Stimulated activated naive CD4-positive, alpha-beta T cell (primary cell): ENCODE measurements at places on chromosomes 4 and X.

GRCh38 chrX:137916090-137916746, 350.3 kb downstream of the ZIC3 start:
- no peak for DNase-seq

- DNase-seq: peak; percentile 59
Observed at GRCh38 chr4:37977471-37978247, 17.5 kb downstream of the PTTG2 start.

- no peak for DNase-seq
Observed at GRCh38 chr4:651884-652642, 22.0 kb downstream of the ATP5ME start.

- DNase-seq: no peak
Observed at GRCh38 chrX:103861200-103861599, 29.1 kb upstream of the RAB9B start.

- DNase-seq: no peak
Observed at GRCh38 chrX:28189011-28189410, 207.8 kb upstream of the DCAF8L1 start.

- no peak for DNase-seq
Observed at GRCh38 chr4:141006242-141006802, 126.9 kb downstream of the RNF150 start.

GRCh38 chr4:145076469-145076855, 21.5 kb downstream of the ANAPC10 start:
- DNase-seq: no peak

- no peak for DNase-seq
Observed at GRCh38 chr4:16852228-16852627, 46.2 kb downstream of the LDB2 start.

- peak; percentile 42 for DNase-seq
Observed at GRCh38 chrX:75603833-75604232, 81.0 kb upstream of the ZDHHC15 start.

DNA sequence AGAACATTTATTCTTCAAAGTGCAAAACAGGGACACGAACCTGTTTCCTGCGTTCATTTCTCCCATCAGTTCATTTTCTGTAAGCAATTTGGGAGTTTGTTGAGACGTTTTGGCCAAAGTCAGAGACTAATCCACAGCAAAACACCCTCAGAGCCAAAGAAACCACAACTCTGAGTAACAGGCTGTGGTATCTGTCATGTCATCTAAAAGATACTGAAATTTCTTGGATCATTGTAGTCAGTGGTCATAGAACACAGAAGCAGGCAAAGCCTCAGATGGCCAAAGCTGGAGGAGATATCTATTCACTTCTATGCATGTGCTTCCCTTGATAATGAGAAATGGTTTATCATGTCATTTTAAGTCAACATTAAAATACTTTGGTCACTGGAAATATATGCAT, 485.6 kb upstream of the GALNT7 start:
- DNase-seq: no peak

- no peak for DNase-seq
Observed at GRCh38 chr4:37973441-37973840, 13.2 kb downstream of the PTTG2 start.

GRCh38 chrX:14357314-14357713, 172.0 kb upstream of the GLRA2 start:
- no peak for DNase-seq

DNA sequence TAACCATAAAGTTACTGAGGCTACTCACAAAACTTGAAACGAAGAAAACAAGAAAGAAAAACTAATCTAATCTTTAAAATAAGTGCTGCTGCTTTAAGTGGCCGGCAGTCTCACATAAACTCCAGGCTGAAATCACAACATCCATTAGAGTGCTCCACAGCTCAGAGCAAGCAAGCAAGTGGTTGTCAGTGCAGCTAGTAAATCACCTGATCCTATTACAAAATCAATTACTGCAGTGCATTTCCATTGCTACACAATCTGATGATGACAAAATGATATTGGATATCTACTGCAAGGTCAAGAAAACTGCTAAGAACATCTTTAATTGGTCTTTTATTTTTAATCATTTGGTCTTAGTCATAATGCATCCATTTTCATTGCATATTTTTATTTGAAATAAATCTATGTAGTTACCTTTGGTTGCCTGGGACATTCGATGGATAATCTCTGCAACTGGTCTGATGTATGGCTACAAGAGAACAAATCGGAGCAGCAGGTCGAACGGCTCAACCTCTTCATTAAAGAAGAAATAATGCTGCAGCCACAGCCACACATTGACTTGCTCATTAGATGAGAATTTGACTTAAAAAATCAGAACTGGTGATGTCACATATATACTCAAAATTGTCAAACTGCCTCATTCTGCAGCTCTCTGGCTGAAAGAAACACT, 87.7 kb downstream of the FBXW7 start:
- DNase-seq: no peak

DNA sequence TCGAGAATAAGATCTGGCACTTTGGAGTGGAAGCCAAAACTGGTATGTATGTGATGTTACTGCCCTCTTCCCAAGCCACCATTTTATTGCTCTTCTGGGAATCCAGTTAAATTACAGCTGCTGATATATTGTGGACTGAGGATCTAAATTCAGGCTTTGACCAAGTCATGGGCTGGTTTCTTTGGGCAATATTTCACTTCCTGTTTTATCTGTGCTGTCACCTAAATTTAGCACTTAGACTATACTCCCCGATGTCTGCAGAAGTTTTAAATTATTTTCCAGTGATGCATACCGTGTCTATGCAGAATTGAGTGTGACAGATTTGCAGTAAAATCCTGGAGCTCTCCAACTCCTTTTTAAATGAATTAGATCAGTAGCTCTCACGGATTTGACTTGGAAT, 100.0 kb downstream of the TEX13A start:
- DNase-seq: no peak

GRCh38 chr4:184066584-184067300, 150.9 kb downstream of the ENPP6 start:
- DNase-seq: no peak

GRCh38 chrX:23592741-23593140, 74.6 kb upstream of the PRDX4 start:
- DNase-seq: no peak

DNA sequence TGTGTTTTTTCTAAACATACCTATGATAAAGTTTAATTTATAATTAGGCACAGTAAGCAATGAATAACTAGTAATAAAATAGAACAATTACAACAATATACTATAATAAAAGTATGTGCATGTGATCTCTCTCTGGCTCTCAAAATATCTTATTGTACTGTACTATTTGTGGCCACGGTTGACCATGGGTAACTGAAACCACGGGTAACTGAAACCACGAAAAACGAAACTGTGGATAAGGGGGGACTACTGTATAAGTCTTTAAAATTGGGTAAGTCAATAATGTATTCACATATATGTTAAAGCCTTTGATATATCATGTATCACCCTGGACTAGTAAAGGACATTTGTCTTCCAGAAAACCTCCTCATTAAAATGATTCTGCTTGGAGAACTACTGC, 20.0 kb downstream of the TMEM154 start:
- DNase-seq: no peak

DNA sequence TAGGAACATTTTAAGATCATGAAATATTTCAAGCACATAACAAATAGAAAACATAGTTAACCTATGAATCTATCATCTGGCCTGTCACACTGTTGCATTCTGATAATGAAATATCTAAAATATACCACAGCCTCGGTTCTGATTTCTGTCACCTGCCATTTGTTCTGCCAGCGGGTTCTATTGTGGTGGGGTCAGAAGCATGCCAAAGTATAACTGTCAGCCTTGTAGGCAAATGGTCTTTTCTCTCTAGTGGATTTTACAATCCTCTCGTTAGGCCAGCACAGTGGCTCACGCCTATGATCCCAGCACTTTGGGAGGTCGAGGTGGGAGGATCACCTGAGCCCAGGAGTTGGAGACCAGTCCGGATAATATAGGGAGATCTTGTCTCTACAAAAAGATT, 47.9 kb downstream of the HTRA3 start:
- DNase-seq: no peak

DNA sequence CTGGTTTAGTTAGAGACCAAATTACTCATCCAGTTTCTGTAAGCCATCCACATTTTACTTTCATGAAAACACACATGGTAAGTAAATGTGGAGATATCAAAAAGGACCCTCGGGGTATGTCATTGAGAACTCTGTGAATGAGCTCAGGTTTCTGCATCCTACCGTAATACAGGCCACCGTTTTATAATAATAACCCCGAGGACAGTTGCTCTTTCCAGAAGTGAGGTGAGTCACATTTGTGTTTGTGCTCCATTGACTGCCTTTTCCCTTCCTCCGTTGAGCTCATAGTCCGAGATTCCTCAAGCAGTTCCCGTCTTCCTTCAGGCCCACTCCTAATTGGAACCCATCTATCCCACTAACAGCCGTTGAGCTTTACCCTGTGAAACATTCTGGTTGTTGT, 95.3 kb downstream of the GRID2 start:
- no peak for DNase-seq

DNA sequence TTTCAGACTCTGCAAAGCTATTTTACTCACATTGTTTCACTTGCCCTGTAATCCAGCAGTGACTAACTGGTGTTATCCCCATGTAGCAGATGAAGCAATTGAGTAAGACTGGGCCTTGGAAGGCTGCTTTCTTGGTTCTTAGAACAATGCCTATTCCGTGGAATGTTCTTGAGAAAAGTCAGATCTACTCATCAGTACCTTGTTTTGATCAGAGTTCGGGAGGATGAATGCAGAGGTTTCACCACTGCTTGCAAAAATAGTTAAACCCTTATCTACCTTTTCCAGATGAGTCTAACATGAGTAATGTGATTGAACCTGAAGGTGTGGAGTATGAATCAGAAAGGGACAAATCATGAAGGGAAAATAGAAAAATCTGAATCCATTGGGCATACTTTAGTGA, 1.8 kb downstream of the MAOB start:
- DNase-seq: no peak

- DNase-seq: no peak
Observed at GRCh38 chr4:12844141-12844540, 640.0 kb downstream of the RAB28 start.

- DNase-seq: no peak
Observed at GRCh38 chr4:10715696-10716095, 31.1 kb upstream of the CLNK start.

GRCh38 chr4:86055898-86056297, 304.0 kb downstream of the MAPK10 start:
- no peak for DNase-seq

- peak; percentile 70 for DNase-seq
Observed at GRCh38 chrX:119235872-119236622, at the start of gene PGRMC1. Gene PGRMC1, plus strand, starts transcription at chrX:119236285. Its CDS starts 79 bp downstream, at chrX:119236364.

DNA sequence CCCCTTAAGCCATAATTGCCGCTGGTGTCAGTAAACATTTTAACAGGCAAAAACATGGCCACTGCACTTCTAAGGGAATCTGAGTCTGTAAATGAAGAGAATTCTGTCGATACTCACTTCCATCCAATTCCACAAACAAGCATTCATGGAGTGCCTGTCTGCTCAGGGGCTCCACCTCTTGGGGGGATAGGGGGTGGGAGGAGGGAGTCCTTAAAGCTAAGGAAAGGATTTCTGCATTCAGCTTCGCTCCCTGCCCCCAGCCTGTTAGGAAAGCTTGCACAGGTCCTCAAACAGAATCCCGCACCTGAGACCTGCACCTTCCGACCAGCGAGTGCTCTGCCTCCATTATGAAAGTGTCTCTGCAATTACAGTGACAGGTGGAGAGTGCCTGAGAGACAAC, 130.2 kb upstream of the KIT start:
- no peak for DNase-seq

- DNase-seq: no peak
Observed at GRCh38 chr4:182144626-182145333, 98.4 kb upstream of the TENM3 start.

- no peak for DNase-seq
Observed at GRCh38 chrX:22325096-22325495, 52.4 kb downstream of the CBLL2 start.

DNA sequence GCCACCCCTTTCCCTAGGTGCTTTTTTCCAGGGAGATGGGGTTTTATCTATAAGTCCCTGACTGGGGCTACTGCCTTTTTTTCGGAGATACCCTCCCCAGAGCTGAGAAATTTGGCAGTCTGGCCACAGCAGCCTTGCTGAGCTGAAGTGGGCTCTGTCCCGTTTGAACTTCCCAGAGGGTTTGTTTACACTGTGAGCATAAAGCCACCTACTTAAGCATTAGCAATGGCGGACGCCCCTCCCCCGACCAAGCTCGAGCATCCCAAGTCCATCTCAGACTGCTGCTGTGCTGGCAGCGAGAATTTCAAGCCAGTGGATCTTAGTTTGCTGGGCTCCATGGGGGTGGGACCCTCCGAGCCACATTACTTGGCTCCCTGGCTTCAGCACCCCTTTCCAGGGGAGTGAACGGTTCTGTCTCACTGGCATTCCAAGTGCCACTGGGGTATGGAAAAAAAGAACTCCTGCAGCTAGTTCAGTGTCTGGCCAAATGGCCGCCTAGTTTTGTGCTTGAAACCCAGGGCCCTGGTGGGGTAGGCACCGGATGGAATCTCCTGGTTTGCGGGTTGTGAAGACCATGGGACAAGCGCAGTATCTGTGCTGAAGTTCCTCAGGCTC, 456.4 kb upstream of the HTR2C start:
- DNase-seq: no peak

DNA sequence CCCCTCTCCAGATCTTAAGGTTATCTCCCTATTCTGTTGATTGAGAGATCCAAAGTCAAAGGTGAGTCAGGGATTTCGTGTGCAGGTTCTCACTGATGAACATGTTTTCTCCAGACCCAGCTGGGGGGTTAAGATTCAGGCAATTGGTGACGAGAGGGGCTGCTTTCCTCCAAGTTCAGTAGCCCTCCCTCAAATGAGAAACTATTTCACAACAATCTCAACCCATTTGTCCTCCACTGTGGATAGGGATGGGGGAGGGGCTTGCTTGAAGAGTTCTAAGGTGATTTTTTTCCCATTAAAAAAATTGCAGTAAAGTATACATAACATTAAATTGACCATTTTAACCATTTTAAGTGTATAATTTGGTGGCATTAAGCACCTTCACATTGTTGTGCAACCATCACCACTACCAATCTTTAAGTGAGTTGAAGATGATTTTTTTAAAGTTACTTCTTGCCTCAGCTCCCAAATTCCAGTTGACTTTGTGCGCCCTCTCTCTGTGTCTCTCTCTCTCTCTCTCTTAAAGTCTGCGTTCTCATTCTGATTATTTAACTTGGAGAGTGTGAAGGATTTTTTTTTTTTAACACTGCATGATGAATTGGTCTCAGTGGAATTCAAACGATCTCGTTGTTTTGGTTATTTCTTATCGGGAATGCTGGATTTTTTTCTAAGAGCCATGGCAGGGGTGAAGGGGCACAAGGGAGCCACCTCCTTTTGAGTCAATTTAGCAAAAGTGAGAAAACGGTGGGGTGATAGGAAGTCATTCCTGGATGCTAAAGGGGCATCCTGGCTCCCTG, 175.9 kb downstream of the SHROOM3 start:
- DNase-seq: no peak

- DNase-seq: no peak
Observed at GRCh38 chr4:161419822-161420221, 744.0 kb downstream of the FSTL5 start.

GRCh38 chr4:89837993-89838390, 1.0 kb upstream of the SNCA start:
- no peak for DNase-seq

- no peak for DNase-seq
Observed at GRCh38 chrX:39905946-39906345, 191.8 kb downstream of the BCOR start.
